ENCODE measurements at places on chromosomes 1 and 21.
A peak's percentile ranks its signal among the peaks of the same experiment; 100 is the strongest.

- no peak for DNase-seq
Observed at GRCh38 chr21:46078322-46078977, 19.5 kb upstream of the COL6A2 start.

GRCh38 chr21:22083899-22084298 lies 1085.7 kb downstream of the NCAM2 start:
- DNase-seq: no peak

DNA sequence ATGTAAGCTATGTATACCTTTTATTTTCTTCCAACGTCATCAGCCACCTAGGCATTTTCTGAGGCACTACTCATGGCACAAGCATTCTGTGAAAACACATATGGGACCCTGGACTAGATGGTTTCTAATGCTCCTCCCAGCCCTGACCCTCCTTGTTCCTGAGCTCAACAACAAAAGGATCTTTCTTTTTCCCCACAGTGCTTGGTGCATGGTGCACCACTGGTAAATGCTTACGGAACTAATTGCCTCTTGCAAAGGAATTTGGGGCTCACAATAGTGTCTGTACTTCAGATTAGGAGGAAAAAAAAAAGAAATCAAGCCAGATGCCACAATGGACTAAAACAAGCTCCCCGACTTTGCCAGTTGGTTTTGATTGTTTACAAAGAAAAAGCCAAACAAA lies 390.5 kb downstream of the PLPP3 start:
- no peak for DNase-seq

GRCh38 chr1:157163273-157164127 lies 25.3 kb upstream of the ETV3 start:
- no peak for DNase-seq

GRCh38 chr1:158998037-158998780 lies 11.5 kb upstream of the IFI16 start:
- no peak for DNase-seq

DNA sequence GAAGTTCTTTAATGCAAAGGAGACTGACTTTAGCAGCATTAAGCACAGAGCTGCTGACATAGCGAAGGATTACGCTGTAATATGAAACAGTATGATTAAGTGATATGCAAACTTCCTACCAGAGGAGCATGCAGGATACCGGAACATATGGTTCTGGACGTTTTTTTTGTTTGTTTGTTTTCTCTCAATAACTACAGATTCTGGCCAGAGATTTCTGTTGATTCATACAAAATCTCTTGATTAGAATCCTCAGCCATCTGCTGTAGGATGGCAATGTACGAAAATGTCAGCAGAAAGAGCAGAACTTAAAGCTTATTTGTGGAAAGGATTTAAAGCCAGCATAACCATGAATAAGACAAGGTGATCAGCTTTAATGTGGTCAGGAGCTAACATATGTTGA lies 970.7 kb downstream of the KCNT2 start:
- peak; percentile 20 for DNase-seq

DNA sequence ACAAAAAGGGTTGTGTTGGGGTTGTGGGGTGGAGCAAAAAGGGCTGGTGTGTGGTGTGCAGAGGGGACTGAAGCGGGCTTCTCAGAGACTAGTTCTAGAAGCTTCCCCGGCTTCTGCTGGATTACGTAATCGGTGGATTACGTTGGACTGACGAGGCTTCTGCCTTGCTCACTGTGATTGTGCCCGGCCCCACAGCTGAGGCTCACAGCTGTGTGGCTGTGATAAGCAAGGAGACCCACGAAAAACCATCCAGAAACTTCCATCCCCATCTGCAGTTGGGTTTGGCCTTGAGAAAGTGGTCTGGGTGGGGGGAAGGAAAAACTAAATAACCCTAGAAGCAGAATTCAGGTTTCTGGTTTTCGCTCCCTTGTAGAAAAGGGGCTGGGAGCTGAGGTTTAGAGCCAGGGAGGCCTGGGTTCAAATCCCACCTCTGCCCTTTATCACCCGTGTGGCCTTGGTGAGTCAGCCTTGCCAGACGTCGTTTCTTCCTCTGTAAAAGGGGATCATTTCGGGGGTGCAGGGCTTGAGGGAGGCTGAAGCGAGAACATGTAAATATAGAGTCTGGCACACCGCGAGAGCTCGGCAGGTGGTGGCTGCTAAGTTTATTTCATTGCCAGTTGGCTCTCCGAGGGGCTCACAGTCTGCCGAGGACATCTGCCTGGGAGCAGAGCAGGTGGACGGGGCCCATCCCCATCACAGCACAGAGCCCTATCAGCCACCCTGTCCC lies 30.4 kb upstream of the DISP3 start:
- DNase-seq: no peak

DNA sequence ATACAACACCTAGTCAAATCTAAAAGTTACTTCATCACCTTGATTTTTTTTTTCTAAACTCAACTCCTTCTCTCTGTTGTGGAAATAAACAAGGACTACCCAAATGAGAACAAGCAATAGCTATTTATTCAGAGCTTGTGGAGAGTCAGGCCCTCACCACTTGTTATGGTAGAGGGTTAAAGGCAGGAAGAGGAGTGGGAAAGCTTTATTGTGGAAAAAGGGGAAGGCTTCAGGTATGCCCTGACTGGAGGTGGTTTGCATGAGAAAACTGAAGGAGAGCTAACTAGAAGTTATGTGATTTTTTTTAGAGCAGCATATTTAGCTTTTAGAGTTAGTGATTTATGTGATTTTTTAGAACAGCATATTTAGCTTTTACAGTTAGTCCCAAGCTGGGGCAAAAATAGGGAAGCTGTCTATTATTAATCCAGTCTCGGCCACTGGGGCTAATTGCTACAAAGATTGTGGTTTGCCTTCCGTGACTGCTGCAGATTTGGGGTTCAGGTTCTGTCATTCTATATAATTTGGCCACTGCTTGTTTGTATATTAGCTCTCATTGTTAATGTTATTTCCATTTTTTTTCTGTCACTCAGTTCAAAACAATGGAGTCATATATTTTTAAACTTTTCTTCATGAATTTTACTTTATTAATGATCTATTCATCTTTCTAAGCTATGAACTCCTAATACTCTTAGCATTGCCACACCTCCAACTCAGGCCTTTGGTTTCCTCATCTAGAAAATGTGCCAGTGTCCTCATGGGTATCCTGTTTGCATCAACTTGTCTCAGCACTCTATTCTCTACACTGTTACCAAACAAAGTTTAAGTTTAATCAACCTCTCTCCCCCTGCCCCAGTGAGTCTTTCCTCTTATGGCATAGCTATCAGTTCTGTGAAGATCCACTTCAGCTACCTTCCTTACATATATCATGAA lies 713.0 kb downstream of the BRINP3 start:
- DNase-seq: no peak

GRCh38 chr1:58714544-58714943 lies 14.7 kb upstream of the MYSM1 start:
- DNase-seq: no peak

DNA sequence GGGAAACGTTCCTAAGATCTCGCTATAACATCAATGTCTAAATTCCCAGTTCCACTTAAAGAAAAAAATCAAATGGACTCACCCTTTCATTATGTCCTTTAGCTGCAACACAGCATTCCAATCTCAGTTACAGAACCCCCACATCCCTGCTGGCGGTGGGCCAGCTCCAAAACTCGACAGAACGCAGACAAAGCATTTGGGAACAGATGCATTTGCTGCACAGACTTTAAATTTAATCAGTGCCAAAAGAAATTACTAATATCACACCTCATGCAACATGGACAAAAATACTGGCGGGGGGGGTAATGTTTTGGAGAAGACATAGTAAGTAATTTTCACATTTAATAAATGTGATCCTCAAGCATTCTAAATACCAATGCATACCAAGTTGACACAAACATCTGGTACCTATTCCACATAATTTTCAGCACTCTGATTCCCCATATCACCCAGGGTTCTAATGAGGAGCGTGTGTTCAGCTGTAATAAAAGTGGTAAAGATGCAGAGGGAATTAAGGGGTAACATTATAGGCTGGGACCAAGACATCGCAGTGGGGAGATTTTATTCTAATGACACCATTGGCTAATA lies 79.7 kb downstream of the TGFBR3 start:
- DNase-seq: no peak

DNA sequence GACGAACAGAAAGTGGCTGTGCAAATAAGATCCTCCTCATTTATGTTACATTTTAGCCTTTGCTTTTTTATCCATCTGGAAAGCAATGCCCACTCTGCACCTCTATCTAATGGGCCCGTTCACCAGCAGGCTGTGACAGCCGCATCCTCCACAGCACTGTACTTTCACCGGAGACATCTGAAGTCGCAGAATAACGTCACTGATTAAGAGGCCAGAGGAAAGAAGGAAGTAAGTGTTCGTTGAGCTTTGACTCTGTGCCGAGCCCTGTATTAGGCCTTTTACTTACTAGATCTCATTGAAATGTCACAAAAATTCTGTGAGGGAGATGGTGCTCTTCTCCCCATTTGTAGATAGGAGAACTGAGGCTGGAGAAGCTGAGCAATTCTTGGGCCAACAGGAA lies 62.3 kb downstream of the KAZN start:
- no peak for DNase-seq

GRCh38 chr1:8091691-8092090 lies 65.6 kb upstream of the ERRFI1 start:
- DNase-seq: no peak

- no peak for DNase-seq
Observed at GRCh38 chr1:56686169-56686568, 41.1 kb downstream of the PRKAA2 start.

DNA sequence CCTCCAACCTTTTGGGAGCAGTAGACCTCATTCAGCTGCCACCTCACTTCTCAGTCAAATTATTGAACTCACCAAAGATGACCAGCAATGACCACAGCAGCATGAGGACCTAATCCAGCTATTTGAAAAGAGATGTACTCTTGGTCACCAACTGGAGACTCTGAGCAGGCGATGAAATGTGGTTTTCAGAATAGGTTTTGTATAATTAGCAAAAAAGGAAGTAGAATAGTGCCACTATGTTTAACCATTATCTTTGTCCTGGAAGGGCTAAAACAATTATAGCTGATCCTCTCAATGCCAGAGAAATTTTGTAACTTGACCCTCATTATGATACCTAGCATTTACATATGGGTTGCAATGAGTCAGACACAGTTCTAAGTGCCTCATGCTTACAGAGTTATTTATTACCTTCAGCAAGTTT lies at the start of gene FCRL2:
Gene FCRL2, minus strand, starts transcription at position 162 of the 421 bp plus-strand sequence. Its CDS starts 59 bp downstream, at position 103.
- DNase-seq: no peak

DNA sequence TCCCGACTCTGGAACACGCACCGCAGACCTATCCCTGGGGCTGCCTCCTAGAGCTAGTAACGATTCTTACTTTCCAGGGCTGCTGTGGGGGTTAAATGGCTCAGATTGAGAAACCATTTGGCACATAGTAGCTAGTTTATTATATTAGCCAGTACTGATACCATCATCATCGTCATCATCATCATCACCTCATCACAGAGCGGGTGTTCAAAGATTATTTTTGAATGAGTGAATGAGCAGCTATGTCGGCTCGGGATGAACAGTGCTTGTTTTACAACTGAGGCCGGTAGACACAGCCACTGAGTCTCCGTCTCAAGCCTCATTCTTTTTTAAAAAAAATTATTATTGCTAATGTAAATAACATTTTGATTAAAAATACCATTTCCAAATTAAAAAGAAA lies 13.5 kb upstream of the AJAP1 start:
- no peak for DNase-seq

- no peak for DNase-seq
Observed at GRCh38 chr1:226097866-226098625, 35.5 kb downstream of the H3-3A start.

GRCh38 chr1:37177230-37177864 lies 143.0 kb upstream of the GRIK3 start:
- DNase-seq: no peak

DNA sequence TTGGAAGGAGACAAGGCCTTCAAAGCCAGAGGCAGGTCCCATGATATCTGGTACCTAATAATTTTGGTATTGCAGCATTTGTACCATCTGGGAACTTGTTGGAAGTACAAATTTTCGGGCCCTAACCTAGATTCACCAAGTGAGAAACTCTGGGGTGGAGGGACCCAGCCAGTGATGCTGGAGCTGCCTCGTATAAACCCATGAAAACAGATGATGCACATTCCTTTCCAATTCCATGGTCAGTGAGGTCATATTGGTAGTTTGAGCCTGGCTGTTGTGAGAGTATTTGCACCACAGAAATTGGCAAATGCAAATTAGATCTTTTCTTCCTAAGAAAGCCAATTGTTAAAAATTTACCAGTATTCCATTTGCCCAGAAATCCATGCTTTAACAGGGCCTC lies 269.6 kb upstream of the PLXNA2 start:
- DNase-seq: no peak

DNA sequence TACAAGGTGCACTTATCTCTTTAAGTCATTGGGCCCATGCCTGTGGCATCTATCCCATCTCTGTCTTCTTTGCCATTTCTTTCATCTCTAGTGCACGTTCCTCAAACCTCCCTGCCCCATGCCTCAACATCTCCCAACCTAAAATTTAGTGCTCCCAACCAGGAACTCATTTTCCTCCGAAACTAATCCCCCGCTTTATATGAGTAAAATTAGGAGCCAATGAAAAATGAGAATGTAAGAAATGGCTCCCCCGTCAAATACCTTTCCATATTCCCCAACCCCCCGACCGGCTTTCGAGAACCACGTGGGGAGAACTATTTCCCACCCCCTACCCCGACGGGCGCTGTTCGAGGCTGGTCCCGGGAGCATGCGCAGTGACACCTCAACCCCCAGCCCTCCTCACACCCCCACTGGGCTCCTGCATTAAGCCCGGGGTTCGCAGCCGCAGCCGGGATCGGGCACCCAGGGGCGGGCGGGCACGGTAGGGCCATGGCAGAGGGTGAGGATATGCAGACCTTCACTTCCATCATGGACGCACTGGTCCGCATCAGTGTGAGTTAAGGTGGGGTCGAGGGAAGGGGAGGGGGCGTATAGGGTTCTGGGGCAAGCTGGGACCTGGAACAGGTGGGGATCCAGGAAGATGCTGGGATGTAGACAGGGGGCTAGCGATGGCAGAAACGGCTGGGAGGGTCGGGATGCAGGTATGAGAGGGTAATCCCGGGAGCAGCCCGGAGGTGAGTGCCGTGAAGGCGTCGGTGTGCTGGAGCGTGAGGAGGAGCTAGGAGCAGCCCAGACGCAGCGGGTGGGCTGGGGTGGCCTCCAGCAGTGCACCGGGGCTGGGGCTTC lies at the start of gene TRIM46:
Gene TRIM46, plus strand, starts transcription at position 372 of the 846 bp plus-strand sequence. Its CDS starts 118 bp downstream, at position 490.
- no peak for DNase-seq

GRCh38 chr1:40004857-40005256 lies 35.7 kb upstream of the CAP1 start:
- DNase-seq: no peak

- DNase-seq: no peak
Observed at GRCh38 chr21:33069994-33070743, at the start of gene OLIG1. OLIG1 (plus strand) TSS chr21:33070141; CDS start chr21:33070247, 106 bp downstream.

GRCh38 chr1:235844776-235845175 lies 21.9 kb downstream of the LYST start:
- DNase-seq: no peak
